ENCODE measurements at places on chromosomes 2 and 18.
A peak's percentile ranks its signal among the peaks of the same experiment; 100 is the strongest.

DNA sequence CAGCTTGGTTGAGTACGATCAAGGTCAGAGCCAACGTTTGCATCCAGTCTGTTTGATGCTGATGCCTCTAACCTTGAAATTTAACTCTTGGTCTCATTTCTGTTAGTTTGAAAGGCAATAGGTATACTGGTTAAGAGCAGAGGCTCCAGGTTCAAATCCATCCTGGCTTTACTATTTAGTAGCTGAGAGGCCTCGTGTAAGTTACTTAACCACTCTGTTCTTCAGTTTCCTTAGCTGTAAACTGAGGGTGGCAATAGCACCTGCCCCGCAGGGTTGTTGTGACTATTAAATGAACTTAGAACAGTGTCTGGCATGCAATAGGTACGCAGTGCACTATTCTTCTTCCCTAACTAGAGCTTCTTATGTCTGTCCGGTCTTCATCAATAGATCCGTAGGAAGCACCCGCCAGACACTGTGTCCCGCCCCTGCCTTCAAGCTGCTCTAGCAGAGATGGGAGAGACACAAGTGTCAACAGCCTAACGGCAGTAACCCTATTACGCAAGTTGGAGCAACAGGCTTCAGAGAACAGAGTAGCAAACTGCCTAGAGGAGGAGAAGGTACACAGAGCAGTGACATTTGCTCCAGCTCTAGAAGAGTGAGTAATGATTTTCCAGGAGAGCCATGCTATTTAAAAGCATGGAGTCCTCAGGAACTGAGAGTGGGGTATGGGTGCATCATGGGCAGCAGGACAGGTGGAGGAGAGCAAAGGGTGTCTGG lies 62.7 kb upstream of the ST3GAL5 start:
- DNase-seq: no peak

- no peak for DNase-seq
Observed at GRCh38 chr2:149463328-149464002, 124.1 kb downstream of the MMADHC start.

DNA sequence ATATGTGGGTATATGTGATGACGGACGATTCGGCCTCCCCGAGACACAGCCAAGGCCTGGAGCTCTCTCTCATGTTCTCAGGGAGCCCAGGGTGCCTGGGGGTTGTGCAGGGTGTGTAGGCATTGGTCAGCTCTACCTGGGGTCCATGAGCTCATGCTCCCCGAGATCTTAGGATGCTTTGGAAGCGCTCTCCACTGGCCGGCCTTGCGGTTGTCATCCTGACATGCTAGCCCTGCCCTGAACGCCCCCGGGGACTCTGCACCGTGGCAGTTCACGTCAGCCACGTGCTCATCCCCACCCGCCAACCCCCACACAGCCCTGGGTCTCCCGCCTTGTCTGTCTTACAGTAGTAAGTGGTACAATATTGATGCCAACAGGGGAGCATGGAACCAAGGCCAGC lies 67.8 kb downstream of the RTP5 start:
- no peak for DNase-seq

DNA sequence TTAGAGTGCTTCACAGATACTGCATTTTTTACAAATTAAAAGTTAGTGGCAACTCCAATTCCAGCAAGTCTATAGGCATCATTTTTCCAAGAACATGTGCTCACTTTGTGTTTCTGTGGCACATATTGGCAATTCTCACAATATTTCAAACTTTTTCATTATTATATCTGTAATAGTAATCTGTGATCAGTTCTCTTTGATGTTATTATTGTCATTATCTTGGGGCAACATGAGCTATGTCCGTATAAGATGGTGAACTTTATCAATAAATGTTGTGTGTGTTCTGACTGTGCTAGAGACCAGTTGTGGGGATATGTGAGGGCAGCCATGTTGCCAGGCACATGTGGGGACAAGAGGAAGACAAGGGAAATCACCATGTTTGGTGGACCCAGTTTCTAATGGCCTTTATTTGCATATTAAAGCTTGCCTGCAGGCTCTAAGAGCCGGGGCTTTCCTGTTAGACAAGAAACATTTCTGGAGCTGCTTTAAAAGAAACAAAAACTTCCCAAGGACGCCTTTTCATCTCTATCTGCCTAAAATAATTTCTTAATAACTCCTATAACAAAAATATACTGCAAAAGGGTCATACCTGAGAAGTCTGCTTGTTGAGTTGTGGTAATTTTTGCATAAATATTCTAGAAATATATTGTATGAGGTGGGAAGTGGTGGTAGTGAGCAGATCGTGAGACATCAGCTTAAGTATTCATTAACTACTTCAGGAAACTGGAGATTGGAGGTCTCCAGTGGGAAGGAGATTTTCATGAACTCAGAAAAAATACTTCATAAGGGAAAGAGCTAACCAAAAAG lies 37.2 kb downstream of the KYNU start:
- DNase-seq: no peak

DNA sequence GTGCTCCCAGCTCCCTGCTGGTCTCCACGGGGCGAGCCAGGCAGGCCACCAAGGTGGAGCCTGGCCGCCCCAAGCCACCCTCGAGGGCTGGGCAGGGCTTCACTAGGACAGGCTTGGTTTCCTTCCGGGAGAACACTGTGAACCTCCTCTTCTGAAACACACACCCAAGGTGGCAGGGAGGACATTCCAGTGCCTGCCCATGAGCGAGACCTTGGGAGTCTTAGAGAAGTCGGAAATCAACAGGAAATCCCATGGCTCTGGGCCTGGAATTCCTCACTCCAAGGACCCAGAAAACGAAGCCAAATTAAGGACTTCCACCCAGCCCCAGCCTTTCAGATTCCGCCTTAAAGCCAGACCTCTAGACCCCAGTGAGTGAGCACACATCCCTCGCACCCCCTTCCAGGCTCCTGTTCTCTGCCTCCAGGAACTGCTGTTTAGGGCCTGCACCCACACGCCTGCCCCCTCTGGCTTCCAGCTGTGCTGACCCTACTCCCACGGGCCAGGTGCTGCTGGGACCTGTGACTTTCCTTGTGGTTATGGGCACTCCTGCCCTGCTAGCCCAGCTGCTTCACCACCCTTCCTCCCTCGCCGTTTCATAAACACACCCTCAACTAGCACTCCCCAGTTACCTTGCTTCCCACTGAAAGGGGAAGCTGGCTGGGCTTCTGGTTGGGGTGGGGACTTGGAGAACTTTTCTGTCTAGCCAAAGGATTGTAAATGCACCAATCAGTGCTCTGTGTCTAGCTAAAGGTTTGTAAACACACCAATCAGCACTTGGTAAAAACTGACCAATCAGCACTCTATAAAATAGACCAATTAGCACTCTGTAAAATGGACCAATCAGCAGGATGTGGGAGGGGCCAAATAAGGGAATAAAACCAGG lies 13.7 kb downstream of the GPR17 start:
- no peak for DNase-seq

DNA sequence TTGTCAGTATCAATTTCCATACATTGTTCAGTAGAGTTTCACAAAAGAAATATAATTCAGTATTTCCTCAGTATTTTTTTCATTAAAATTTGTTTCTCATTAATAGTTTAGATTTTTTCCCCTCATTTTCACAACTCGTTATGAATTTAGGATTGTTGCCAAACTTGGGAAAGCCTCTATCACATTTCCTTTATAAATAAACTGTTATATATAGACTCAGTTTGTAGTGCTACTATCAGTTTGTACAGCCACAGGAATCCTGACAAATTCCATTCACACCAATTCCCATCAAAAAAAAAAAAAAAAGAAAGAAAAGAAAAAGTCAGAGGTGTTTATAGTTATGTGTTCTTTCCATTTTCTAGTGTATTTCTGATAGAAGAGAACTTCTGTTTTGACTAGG lies 123.3 kb upstream of the DCC start:
- no peak for DNase-seq

GRCh38 chr2:6995391-6996097 lies 78.3 kb downstream of the RNF144A start:
- no peak for DNase-seq

GRCh38 chr2:236038096-236038495 lies 130.1 kb downstream of the GBX2 start:
- no peak for DNase-seq

DNA sequence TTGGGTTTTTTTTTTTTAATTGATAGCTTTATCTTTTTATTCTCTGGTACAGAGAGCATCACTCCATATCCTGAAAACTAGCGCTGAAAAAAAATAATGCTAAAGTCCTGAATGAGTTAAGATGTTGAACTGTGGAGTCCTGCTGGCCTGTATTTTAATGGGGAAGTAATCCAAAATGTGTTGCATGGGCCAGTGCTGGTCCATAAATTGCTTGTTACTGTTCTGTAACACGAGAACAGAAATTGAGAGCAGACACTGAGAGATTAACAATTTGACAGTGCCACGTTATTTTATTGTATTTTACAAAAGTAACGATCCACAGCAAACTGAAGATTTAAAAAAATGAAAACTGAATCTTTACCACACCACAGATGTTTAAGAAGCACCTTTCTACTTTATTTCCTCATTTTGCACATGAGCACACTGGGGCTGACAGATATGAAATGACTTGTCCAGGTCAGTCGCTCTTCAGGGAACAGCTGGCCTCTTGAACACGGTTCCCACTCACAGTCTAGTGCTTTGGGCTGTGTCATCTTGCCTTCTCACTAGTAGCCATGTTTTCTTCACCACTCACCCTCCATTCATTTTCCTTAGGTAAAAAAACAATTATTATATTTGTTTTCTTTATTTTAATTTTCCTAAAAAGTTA lies 35.3 kb downstream of the ZCCHC2 start:
- DNase-seq: no peak

- no peak for DNase-seq
Observed at GRCh38 chr2:136000502-136000901, 15.1 kb upstream of the DARS1 start.

DNA sequence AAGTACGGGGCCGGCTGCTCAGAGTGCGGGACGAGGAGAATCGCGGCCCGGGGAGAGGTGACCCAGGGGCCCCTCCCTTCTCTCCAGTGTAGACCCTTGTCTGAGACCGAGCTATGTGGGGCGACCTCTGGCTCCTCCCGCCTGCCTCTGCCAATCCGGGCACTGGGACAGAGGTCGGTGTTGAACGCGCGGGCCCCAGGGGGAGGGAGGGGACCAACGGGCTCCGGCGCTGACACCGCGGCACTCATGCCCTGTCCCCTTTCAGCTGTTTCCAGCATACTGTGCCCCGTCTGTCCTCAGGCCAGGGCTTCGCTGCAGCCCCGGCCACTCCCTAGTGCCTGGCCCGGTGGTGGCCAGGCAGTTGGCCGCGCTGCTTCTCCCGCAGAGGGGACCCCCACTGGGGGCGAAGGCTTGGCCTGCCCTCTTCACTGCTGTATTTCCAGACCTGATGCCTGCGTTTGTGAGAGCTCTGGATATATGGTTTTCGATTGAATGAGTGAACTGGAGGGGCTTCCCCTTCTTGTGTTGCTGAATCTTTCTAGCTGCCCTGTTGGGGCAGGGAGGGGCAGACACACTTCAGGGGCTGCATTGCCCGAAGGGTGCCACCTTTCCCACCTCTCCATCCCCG lies 809 bp downstream of the DBI start:
- DNase-seq: peak; percentile 68

- no peak for DNase-seq
Observed at GRCh38 chr18:68494802-68495581, 219.9 kb downstream of the TMX3 start.

- DNase-seq: no peak
Observed at GRCh38 chr2:157052685-157053224, 204.8 kb upstream of the GALNT5 start.

GRCh38 chr2:160450486-160450885 lies 43.1 kb downstream of the RBMS1 start:
- DNase-seq: no peak

- DNase-seq: no peak
Observed at GRCh38 chr2:21263622-21264021, 139.9 kb downstream of the TDRD15 start.

- DNase-seq: peak; percentile 11
Observed at GRCh38 chr18:13809043-13809430, 14.9 kb upstream of the MC5R start.

DNA sequence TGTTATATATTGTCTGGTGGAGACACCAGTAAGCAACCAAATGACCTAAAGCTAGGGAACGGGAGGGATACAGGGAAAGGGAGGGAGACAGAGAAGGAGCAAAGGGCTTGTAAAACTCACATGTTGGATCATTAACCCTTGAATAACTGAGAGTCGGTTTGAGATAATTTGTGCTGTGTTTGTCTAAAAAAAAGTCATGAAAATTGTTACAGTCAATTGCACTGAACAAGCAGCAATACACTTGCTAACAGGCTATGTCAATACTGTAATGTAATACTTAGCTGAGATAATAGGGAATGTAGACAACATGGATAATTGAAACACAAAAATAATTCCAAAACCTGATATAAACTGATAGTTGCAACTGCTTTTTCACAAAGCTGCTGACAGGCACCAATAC lies 71.3 kb upstream of the ZNF521 start:
- DNase-seq: no peak

DNA sequence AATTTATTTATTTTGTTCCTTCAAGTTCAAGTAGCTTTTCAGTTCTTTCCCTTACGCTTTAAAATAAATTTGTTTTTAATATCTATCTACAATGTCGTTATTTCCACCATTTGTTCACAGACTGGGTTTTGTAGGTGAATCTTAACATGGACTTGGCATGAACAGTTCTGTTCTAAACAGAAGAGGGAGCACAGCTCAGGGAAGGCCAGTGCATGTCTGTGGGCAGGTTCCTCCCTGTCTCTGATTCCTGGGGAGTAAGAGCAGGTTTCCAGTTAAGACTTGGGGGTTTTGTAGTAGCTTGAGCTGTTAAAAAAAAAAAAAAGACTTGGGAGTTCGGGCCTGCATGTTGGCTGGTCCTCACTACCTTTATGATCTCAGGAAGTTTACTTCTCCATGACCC lies 11.1 kb downstream of the TTL start:
- no peak for DNase-seq

DNA sequence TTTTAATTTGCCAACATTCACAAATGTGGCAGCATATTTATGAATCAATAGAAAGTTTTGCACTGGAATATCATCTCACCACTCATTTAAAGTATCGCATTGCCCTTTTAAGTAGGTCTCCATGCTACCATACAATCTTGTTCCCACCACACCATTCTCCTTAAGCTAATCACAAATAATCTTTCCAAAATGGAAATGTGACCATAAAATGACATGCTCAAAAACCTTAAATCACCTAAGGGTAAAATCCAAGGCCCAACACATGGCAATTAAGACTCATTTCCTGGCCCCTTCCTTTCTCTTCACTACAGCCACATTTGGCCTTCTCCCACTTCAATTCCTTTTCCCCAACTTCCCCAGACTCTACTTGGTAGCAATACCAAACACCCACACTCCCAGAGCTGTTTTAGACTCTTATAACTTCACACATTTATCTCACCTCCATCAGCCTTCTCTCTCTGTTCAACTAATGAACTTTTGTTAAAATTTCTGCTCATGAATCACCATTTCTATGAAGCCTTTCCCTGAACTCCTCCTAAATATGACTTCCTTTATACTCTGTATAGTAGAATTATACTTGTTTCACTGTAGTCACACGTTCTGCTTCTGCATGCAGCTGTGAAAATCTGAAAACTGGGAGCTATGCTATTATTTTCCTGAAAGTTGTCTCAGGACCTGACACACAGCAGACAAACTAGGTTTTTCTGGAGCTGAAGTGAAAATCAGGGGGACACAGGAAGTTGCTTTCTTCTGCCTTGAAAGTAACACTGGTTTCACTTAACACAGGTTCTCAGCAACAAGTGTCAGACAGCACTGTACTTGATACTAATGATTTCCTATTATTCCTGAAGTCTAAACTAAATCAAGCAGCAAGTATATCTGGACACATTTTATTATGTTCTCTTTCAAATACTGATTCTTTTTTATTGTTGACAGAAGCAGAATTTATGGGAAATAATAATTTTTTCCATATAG lies 303.9 kb downstream of the ZEB2 start:
- DNase-seq: no peak

GRCh38 chr2:238730001-238730669 lies 117.8 kb upstream of the TWIST2 start:
- no peak for DNase-seq

- no peak for DNase-seq
Observed at GRCh38 chr2:129910446-129911362, 68.8 kb upstream of the RAB6C start.

Measured in activated CD8-positive, alpha-beta T cell treated with anti-CD3 and anti-CD28 coated beads, Interleukin-2, amount 10 ng/mL, durations not matched to agents 7 days and 5 days (primary cell).